ENCODE measurements at places on chromosomes 6 and 20.
A peak's percentile ranks its signal among the peaks of the same experiment; 100 is the strongest.

GRCh38 chr6:27260836-27261375 is 13.4 kb downstream of the PRSS16 start:
- no peak for DNase-seq

DNA sequence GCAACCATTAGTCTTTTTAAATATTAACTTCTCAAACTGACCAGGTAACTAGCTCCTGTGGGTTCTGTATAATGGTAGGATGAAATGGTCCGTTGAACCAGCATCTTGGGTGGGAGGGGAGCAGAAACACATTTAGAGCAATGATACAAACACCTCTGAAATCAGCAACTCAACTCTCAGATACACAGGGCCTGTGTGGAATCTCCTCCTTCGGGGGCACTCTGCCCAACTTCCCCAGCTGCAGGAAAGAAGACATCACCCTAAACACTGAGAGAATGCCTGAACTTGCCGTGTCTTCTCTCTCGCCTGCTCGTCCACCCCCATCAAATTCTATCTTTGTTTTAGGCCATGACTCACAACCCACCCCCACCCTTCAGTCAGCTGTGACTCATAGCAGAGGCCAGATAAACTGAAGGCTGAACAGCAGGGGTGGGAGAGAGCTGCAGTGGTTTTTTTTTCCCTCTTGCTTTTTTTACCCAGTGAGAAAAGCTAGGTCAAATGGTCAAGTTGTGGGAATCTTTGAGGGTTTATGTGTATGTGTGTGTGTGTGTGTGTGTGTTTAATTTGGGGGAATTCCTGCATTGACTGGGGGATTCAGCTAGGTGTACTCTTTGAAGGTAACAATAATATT is 593.4 kb upstream of the JAG1 start:
- DNase-seq: no peak

DNA sequence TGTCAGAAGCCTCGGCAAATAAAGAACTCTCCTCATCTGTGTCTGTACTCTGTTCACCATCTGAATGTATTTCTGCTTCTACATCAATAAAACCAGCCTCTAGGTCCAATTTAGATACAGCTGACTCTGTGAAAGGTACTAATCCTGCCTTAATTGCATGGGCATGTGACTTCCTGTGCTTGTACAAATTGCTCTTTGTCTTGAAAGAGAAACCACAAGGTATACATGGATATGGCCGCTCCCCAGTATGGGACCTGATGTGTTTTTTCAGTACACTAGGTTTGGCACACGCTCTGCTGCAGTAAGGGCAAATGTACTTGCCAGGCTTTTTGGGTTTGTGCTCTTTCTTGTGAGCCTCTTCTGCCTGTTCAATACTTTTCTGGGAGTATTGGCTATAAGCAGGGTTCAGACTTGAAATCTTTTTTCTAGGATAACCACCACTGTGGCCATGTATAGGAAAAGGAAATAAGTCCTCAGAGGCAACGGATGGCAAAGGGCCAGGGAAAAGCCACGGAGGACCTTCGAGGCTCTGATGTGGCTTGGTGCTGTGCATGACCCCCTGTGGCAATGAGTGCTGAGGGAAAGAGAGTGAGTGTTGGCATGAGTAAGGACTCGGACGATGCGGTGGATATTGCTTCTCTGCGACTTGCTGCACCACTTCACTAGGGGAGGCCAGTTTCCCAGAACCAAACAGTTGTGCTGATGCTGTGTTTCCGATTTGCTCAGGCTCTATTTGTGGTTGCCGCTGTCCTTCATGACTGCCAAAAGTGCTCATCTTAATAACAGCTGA is 170.9 kb downstream of the HIVEP2 start:
- DNase-seq: no peak

- no peak for DNase-seq
Measured at GRCh38 chr6:119073307-119074051, 5.0 kb downstream of the FAM184A start.

- DNase-seq: peak; percentile 7
Measured at GRCh38 chr6:62283796-62284411, 2.1 kb downstream of the KHDRBS2 start.

GRCh38 chr6:83273596-83273995 is 80.4 kb downstream of the RWDD2A start:
- DNase-seq: no peak

DNA sequence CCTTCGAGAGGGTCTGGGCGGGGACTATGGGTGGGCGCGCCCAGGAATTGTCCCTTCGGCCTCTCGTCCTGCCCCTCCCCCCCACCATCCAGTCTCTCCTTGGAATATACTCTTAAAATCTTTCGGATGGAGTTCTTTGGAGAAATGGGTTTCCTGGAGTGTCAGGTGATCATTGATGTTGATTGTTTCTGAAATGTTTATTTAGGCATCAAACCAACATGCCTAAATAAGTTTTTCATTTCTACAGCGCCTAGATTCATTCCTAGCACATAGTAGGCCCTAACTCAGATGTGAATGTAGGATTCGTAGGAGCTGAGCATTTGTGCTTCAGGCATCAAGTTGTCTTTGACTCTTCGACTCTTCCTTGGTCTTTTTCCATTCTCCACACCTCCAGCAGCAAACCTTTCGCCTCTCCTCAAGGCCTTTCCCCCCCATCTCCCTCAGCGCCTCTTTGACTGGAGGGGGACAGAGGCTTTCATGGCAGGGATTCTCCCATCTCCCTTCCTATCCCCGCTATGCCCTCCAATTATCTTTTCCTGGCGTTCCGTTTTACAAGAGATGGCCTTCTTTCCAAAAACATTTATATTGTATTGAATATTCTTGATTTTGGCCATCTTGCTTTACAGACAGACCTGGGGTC is 610 bp downstream of the CASP8AP2 start:
- DNase-seq: no peak

DNA sequence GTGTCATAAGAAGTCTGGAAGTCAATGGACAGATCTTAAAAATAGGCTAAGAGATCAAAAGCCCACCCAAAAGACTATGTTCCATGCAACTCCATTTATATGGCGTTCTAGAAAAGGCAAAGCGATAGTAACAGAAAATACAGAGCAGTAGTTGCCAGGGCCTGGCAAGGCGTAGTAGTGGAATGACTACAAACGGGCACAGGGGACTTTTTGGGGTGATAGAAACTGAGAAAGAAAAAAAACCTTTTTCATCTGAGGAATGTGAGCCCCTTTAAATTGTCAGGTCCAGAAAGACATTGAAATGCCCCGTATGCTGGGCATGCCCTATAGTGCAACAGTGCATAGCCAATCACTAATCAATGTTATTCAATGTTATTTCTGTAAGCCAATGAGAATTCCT is 47.2 kb upstream of the FAM50B start:
- DNase-seq: no peak

Measured in NCI-H1930 (cell line).